ENCODE measurements at places on chromosomes 2 and 18.

GRCh38 chr2:222568865-222569264 lies 87.0 kb downstream of the FARSB start:
- DNase-seq: no peak

GRCh38 chr2:122031544-122032263 lies 276.3 kb downstream of the TSN start:
- no peak for DNase-seq

DNA sequence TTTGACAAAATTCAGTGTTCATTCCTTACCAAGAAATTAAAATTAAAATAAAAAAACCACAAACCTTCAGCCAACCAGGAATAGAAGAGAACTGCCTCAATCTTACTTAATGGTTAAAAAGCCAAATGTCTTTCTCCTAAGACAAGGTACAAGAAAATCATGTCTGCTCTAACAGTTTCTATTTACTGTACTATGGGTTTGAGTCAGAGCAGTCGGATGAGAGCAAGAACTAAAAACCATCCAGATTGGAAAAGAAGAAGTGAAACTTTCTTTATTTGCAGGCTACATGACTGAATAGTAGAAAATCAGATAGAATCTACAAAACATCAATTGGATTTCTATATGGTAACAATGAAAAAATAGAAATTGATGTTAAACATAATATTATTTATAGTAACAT lies 555.5 kb upstream of the TNP1 start:
- no peak for DNase-seq

DNA sequence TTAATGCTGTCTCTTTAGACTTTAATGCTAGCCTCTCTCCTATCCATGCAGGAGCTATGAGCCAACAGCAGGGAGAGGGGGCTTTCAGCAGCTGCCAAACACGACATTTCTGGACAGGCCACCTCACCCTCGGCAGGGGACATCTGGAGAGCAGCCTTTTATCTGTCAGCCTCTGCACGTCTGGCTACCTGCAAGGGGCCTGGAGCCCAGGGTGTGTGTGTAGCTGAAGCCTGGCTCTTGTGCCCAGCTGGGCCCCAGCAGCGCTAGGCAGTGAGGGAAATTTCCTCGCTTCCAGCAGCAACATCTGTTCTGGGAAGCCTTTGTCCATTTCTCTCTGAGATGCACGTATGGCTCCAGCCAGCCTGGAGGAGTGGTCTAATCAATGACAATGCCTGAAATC lies 728.7 kb upstream of the ID2 start:
- no peak for DNase-seq

- DNase-seq: no peak
These were observed at the start of gene SCN2A for GRCh38 chr2:165239230-165239629. Gene SCN2A, plus strand, starts transcription at chr2:165239414. Its CDS starts 56,410 bp downstream, at chr2:165295824.

GRCh38 chr2:117702098-117702497 lies 112.4 kb upstream of the DDX18 start:
- DNase-seq: no peak

GRCh38 chr18:6414118-6414722 lies 491 bp downstream of the L3MBTL4 start:
- no peak for DNase-seq

GRCh38 chr2:20436716-20437470 lies 10.0 kb upstream of the RHOB start:
- no peak for DNase-seq

DNA sequence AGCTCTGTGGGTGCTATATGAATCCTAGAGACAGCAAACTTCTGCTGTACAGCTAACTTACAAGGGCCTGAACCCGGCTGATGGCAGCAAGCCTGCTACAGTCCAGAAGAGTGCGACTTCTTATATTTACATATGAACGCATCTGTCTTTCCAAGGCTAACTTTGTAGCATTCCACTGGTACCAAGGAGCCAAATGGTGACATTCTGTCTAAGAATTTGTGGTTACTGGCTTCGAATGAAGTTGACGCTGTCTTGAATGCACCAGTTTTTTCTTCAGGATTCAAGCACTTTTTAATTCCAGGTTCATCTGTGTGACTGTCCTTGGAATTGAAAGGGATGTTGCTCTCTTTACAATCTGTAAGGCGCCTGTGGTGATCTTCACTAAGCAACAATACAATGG lies 42.4 kb downstream of the THUMPD2 start:
- DNase-seq: peak; percentile 74

GRCh38 chr2:224671731-224672130 lies 44.4 kb downstream of the CCDC195 start:
- DNase-seq: no peak

GRCh38 chr2:32007121-32007391 lies 3.8 kb downstream of the MEMO1 start:
- no peak for DNase-seq

DNA sequence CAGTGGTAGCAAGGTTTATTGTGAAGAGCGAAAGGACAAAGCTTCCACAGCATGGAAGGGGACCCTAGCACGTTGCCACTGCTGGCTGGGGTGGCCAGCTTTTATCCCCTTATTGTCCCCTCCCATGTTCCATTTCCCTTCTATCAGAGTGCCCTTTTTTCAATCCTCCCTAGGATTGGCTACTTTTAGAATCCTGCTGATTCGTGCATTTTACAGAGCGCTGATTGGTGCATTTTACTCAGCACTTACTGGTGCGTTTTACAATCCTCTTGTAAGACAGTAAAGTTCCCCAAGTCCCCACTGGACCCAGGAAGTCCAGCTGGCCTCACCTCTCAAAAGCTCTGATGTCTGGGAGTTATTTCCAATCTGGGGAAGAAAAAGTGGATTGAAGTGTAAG lies 90.1 kb downstream of the CD8B2 start:
- no peak for DNase-seq

DNA sequence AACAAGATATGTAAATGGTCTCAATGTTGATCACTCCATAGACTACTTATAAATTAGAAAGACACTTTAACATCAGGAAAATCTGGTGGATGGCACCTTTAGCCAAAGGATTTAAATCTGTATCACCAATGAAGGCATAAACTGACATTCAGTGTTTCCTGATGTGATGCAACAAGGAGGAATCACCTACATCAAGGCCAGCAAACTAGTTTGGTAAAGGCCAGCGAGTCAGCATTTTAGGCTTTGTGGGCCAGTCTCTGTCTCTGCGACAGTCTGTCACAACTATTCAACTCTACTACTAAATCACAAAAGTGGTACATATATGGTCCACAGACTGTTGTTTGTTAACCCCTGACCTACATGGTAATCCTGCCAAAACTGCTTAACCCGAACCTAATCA lies 33.3 kb downstream of the C2orf76 start:
- no peak for DNase-seq

DNA sequence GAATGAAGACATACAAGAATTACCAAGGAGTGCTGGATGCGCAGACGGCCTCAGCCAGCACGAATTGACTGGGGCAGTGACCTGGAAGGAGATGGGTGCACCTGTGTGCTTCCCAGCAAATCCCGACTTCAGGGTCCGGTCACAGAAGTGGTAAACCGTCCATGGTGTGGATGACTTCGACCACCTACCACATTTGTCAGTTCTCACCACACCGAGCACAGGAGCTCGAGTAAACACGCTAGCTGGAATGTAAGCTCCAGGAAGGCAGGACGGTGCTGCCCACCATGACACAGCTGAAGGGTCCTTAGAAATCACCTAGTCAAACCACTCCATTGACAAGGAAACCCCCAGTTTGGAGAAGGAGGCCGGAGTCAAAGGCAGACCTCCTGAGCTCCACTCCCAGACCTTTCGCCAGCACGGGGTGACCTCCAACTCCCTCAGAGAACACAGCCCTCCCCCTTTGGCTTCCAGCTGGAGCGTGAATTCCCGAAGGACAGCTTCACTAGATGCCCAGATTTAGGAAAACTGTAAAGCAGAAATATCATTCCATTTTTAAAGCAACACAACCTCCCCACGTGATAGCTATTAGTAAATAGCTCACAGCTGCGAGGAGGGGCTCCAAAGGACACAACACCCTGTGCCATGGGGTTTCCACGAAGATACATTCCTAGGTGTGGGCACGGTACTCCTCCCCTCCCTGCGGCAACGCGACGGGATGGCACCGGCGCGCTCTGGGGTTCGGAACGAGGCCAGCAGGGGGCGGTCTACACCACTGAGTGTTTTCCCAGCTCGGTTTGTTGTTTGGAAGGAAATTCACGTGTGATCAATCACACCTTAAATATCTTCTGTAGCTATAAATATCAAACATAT lies 34.1 kb upstream of the GNAL start:
- peak; percentile 0 for DNase-seq

DNA sequence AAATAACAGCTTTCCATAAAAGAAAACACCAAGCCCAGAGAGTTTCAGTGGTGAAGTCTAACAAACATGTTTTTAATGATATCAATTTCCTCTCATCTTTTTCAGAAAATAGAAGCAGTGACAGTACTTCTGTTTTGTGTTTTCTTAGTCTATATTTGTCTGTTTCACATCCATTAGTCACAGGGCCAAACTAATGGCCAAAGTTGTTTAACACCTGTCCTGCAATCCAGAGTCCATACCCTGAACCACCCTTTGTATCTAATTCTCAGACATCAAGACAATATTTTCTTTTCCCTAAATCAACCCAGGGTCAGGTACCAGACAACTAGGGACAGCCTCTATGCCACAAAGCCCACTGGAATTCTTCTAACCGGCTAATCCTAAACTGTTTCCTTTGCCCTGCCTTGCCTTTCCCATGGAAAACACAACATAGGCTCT lies 25.9 kb downstream of the TMSB10 start:
- no peak for DNase-seq

DNA sequence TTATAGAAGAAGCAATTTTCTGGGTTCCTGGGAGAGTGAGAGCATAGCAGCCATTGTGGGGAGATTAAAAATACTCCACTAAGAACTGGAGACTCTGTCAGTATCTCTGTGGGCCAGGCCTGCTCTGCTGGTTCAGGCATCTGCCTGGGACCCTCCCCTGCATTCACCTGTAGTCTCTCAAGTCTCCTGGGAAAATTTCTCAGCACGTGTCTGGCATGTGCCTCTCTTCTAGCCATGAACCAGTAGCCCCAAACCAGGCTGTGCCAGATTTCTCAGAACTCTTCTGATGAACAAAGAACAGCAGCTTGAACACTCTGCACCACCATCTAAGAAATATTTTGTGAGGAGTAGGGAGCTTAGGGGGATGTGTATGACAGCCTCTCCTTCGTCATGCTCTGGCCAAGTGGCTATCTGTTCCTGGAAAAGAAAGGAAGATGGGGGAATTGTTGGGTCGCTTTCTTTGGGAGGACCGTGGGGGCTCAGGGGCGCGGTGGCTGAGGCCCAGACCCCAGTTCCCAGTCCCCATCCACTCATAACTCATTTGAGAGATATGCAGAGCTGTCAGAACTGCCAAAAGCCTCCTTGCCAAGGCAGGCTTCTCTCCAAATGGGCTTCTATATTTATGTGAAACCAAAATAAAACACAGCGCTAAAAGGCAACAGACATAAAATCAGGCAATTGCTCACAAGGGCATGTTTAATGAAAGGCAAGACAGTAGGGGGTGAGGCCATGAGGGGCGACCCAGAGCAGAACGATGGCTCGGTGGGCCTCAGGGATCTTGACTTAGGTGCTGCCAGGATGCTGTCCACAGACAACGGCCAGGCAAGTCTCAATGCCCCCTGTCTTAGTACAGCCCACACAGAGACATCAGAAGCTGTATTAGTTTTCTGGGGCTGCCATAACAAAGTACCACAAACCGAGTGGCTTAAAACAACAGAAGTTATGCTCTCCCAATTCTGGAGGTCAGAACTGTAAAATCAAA lies 114.7 kb upstream of the TNP1 start:
- no peak for DNase-seq

DNA sequence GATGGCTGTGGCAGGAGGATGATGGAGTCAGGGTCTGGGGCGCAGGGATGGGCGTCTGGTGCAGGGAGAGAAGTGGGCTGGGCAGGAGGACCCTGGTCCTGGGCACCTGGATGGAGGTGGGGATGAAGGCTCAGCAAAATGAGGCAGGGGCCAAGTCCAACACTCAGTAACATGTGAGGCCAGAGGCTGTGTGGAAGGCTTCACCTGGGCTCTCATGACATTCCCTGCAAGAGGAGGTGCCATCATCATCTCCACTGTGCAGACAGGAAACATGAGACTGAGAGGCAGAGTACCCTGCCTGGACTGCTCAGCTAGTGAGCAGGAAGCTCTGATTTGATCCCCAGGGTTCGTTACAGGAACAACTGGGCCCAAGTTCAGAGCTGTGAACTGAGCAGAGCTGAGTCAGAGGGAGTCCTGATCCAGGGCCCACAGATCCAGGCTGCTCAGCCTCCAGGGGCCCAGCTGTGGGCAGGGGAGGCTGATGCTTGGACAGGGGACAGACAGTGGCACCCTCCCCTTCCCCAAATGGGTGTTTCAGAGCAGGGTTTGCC lies 36.9 kb downstream of the HJURP start:
- DNase-seq: no peak

GRCh38 chr2:18505703-18506341 lies 54.6 kb downstream of the RDH14 start:
- no peak for DNase-seq

DNA sequence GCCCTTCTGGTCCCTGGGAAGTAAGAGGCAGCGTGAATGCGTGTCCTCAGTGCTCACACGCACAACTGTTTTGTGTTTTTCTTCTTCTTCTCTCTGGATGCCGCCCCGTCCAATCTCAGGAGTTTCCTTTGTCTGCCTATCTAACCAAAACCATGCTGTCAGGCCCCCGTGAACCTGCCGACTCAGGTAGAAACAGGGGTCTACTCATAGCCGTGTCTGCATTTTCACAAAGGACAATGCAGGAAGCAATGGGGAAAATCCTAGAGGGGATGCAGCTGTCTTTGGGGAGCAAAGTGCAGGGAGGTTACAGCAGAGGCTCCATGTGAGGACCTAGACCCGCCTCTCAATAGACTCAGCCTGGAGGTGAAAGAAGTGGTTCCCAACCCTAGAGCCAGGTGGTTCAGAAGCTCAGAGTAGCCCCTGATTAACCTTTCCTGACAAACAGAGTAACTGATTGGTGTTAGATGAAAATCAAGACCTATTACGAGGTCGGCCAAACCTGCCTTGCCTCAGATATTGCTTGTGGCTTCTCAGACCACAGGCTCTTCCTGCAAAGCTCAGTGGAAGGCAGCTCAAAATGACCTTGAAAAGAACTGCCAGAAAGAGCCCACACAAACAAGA lies 49.3 kb downstream of the CD226 start:
- DNase-seq: no peak
